Activated naive CD8-positive, alpha-beta T cell treated with anti-CD3 and anti-CD28 coated beads for 36 hours (primary cell): ENCODE measurements at places on chromosomes 5 and 9. TPM values are rescaled to one million over a fixed set of nuclear protein-coding genes. Genes with fewer than 3 reads are reported as not detected.

DOCK8 gene
- total RNA-seq = 132 TPM

CYLC2 gene
- total RNA-seq = not detected

GFPT2 gene
- 0.18 TPM for total RNA-seq

SEMA6A gene
- total RNA-seq = not detected

GFRA3 gene
- 0.18 TPM for total RNA-seq

- DNase-seq = no peak
- H3K4me1 ChIP-seq = no peaks in the 10 kb centered on the region
- no peaks in the 10 kb centered on the region for H3K27me3 ChIP-seq
- H3K36me3 ChIP-seq = no peaks in the 10 kb centered on the region
- no peak overlapping the region for H3K27ac ChIP-seq
Observed at GRCh38 chr5:100252037-100252436, 283.1 kb upstream of the FAM174A start.

DNA sequence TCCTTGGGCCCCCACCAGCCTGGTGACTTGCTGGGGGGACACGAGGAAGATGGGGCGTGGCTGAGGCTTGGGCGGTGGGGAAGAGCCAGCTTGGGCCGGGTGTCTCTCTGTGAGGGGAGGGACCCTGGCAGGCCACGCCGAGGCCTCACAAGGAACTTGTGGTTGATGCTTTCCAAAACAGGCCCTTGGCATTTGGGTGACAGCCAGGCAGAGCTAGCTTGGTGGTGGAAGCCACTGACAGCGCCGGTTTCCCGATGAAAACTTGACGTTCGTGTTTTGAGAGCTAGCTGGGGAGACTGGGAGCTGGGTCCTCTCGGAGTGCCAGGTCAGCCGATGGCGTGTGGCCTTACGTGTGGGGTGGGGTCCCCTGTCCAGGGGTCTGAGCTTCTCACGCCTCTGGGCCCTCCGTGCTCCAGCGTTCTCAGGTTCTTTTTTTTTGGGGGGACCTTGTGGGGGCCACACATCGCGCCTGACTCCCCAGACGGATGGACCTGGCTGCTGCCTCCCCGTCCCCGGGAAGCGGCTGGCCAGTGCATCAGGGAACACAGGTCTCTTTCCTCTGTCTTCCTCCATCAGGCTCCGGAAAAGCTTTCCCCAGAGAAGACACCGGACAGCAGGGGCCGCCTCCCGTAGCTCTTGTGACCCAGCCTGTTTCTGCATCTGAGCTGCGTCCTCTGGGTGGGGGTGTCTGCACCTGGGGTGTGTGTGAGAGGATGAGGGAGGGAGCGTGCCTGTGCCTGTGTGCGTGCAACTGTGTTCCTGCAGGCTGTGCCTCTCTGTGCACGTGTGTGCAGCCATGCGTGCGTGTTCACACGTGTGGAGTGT lies 129.3 kb upstream of the LPCAT1 start:
- no peak overlapping the region for H3K27ac ChIP-seq
- H3K4me3 ChIP-seq = no peak overlapping the region
- no peaks in the 10 kb centered on the region for H3K36me3 ChIP-seq

DNA sequence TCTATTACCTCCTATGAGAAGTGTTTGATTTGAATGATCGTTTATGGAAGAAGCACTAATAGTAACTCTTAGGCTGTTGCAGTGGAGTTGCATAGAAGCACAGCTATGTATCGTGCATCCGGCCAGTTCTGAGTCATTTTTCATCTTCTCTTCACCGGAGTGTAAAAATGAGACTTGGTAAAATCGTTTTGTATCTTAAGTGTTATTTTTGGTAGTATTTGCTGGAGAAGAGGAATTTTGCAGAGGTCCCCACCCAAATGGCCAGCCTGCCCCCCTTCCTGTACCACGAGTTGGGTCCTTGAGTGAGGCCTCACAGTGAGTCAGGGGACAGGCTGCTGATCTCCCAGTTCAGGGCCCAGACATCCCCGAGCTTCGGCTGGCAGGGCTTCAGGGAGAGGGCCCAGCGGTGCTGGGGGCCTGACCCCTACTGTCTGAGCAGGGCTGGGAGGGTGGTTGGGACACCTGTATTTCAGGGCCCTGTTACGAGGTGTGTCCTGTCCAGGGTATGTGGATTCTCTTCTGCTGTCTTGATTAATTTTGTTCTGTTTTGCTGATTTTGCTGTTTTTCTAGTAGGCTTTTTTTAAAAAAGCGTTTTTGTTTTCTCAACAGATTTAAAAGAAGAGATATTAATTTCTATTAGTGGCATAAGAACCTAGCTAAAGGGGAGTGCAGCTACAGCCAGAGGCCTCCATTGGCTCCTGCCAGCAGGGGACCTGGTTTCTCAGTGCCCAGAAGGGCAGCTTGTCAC lies 210.8 kb downstream of the TRIO start:
- no peak overlapping the region for H3K27ac ChIP-seq
- H3K4me3 ChIP-seq = no peak overlapping the region
- H3K27me3 ChIP-seq = no peaks in the 10 kb centered on the region
- H3K4me1 ChIP-seq = peaks cover 6% of the 10 kb centered on the region

DNA sequence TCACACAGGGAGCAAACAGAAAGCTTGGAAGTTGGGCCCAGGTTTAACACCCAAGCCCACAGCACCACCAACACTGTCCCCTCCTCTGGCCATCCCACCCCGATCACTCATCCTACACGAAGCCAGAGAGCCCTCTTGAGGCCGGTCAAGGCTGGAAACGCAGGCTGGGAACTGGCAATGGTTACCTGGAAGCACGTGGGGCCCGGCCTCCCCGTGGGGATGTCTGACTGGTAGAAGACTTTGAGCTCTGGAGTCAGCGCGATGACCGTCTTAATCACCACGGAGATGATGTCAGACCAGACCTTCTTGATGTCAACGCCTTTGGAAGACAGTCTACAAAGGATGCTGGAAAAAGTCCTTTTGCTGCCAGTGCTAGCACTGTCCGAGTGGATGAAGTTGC lies 104.1 kb downstream of the TTLL11 start:
- peaks cover 5% of the 10 kb centered on the region for H3K36me3 ChIP-seq
- H3K4me3 ChIP-seq = no peak overlapping the region
- H3K27me3 ChIP-seq = peaks cover 3% of the 10 kb centered on the region
- no peak for DNase-seq
- H3K27ac ChIP-seq = no peak overlapping the region
- H3K4me1 ChIP-seq = no peaks in the 10 kb centered on the region

GRCh38 chr9:18007621-18008020 lies 428.8 kb downstream of the SH3GL2 start:
- no peak for DNase-seq
- H3K4me3 ChIP-seq = no peak overlapping the region
- H3K36me3 ChIP-seq = no peaks in the 10 kb centered on the region

DNA sequence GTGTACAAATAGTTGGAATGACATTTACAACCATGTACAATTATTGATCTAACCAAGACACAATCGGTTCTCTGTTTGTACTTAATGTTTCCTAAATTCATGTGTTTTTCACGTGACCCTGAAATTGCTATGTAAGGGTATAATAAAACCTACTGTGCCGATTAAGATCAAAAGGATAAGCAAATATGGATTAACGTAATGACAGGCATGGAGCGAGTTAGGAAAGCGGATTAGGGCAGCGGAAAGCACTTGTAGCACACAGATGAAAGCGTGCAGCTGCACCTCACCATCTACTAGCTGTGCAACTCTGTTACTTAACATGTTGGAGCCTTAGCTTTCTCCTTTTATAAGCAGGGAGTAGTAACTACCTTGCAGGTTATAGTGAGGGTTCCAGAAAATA lies 38.3 kb upstream of the ZFYVE16 start:
- no peaks in the 10 kb centered on the region for H3K4me1 ChIP-seq
- no peak overlapping the region for H3K4me3 ChIP-seq
- H3K27me3 ChIP-seq = peaks cover 13% of the 10 kb centered on the region
- H3K36me3 ChIP-seq = no peaks in the 10 kb centered on the region
- no peak for DNase-seq
- no peak overlapping the region for H3K27ac ChIP-seq

UCK1 gene
- 23.0 TPM for total RNA-seq

GRCh38 chr5:169958278-169958677 lies 22.0 kb downstream of the INSYN2B start:
- peaks cover 2% of the 10 kb centered on the region for H3K4me1 ChIP-seq
- H3K36me3 ChIP-seq = peaks cover 19% of the 10 kb centered on the region
- DNase-seq = no peak
- H3K27me3 ChIP-seq = no peaks in the 10 kb centered on the region
